ENCODE measurements at places on chromosomes 5 and 9. TPM values are rescaled to one million over a fixed set of nuclear protein-coding genes. Genes with fewer than 3 reads are reported as not detected.

Gene SLCO4C1
- total RNA-seq = not detected

Gene LECT2
- not detected for total RNA-seq

Gene PLAC8L1
- 0.31 TPM for total RNA-seq

Gene FBP2
- 0.06 TPM for total RNA-seq

Gene NIPBL
- total RNA-seq = 9.9 TPM

Gene CAVIN4
- total RNA-seq = 0.29 TPM

Gene PCDHA9
- not detected for total RNA-seq

Gene KCNN2
- 0.07 TPM for total RNA-seq

Gene GNA14
- total RNA-seq = not detected

Gene SLC46A2
- total RNA-seq = not detected

Gene ZNF454
- total RNA-seq = not detected

Gene HARS1
- 77.1 TPM for total RNA-seq

Gene PCSK1
- 0.16 TPM for total RNA-seq

Gene N4BP3
- total RNA-seq = 0.74 TPM

Gene ASS1
- 19.3 TPM for total RNA-seq

Gene C9orf153
- total RNA-seq = 0.21 TPM

Gene GRHPR
- total RNA-seq = 162 TPM

Gene BARHL1
- total RNA-seq = not detected

Gene KCNIP1
- total RNA-seq = not detected

Gene HMCN2
- total RNA-seq = not detected

Gene TRIM36
- 1.8 TPM for total RNA-seq

Gene HMGCS1
- total RNA-seq = 56.8 TPM

Gene CCL27
- not detected for total RNA-seq

Gene FUT7
- 0.06 TPM for total RNA-seq

Gene CHSY3
- 0.09 TPM for total RNA-seq

Gene CDKN2B-AS1
- not detected for total RNA-seq

Gene IL13
- total RNA-seq = not detected

Gene TEK
- total RNA-seq = 0.12 TPM

Gene IL9
- not detected for total RNA-seq

Gene CCNI2
- total RNA-seq = 0.07 TPM

Gene ARL14EPL
- total RNA-seq = 0.43 TPM

Gene MLANA
- not detected for total RNA-seq

Gene LMBRD2
- total RNA-seq = 1.3 TPM

Gene CCNJL
- total RNA-seq = 11.1 TPM

Gene GABRA1
- total RNA-seq = not detected

Gene MARCOL
- not detected for total RNA-seq

Gene CDC20B
- 0.07 TPM for total RNA-seq

Gene IFNE
- total RNA-seq = 1.1 TPM
